NCI-H446 (cell line): ENCODE measurements at places on chromosomes 11 and 22.

- no peak for DNase-seq
Observed at GRCh38 chr11:134797411-134798089, 385.5 kb upstream of the B3GAT1 start.

GRCh38 chr11:93700830-93701229, 39.3 kb downstream of the CEP295 start:
- no peak for DNase-seq

DNA sequence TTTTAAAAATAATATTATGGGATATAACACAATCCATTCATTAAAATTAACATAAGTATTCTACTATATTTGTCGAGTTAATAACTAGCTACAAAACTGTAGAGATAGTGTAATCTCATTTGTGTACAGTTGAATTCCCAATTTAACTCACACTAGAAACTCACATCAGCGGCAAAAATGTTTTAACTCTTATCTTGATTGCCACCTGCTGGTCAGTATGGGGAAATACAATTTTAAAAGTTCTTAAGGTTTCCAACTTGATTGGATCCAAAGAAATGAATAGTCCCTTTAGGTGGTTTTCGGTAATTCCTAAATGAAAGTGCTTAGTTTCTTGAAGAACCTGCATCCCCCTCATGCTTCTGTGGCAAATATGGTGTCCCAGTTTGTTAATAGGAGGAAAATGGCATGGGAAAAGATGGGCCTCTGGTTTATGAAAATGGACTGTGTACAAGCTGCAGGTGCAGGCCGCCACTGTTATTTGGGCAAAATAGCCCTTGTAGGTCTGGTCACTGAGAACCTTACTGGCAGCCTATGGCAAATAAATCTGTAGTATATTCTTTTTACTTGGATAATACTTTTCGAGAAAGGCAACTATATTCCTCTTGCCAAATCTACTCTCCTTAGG, 33.7 kb upstream of the SLC17A6 start:
- peak; percentile 57 for DNase-seq

- DNase-seq = no peak
Observed at GRCh38 chr11:46987183-46987582, 50.6 kb downstream of the CSTPP1 start.

- DNase-seq = no peak
Observed at GRCh38 chr22:35114131-35114980, 48.4 kb downstream of the ISX start.

DNA sequence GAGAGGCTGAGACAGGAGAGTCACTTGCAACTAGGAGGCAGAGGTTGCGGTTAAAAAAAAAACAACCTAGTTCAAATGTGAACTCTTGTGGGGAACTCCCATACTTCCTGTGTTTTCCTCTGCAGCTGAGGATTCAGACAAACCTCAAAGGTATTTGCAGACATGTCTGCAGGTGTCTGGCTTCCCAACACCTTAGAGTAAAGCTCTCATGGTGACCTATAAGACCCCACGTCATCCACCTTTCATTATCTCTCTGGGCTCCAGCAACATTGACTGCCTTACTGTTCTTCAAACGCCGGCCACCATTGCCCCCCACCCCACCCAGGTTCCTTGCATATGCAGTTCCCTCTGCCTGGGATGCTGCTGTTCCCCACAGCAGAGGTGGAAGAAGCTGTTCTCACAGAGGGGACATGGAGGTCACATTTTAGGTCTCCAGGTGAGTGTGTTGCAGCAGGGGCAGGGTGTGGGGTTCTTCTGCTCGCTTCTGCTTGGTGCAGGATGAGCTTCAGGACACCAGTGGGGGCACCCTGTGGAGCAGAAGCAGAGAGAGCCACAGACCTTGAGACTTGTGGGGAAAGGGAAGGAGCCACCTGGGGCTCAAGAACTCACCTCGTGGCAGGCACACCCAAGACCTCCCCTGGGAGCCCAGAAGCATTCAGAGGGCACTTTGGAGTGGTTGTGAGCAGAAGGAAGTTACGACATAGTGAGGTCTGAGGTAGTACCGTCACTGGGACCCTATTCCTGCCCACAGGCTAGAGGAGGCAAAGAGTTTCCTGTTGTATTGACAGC, 203.2 kb downstream of the CSNK2A3 start:
- DNase-seq = no peak

GRCh38 chr11:88618327-88619070, 281.0 kb upstream of the CTSC start:
- DNase-seq = no peak

DNA sequence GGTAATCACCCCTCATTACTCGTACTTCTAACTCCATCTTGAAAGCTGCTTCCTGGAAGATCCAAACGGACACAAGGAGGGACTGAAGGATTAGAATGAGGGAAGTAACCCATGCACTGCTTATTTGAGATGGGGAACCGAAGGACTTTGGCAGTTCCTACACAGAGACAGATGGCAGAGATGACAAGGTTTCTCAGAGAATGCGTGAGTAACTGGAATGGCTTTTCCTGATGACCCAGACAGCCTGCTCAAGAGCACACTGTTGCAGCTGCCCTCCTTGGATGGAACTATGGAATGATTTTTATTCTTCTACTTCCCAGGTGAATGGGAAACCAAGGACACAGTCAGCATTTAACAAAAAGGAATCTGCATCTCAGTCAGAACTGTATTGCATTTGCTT, 7.3 kb downstream of the KCNJ11 start:
- peak; percentile 54 for DNase-seq

DNA sequence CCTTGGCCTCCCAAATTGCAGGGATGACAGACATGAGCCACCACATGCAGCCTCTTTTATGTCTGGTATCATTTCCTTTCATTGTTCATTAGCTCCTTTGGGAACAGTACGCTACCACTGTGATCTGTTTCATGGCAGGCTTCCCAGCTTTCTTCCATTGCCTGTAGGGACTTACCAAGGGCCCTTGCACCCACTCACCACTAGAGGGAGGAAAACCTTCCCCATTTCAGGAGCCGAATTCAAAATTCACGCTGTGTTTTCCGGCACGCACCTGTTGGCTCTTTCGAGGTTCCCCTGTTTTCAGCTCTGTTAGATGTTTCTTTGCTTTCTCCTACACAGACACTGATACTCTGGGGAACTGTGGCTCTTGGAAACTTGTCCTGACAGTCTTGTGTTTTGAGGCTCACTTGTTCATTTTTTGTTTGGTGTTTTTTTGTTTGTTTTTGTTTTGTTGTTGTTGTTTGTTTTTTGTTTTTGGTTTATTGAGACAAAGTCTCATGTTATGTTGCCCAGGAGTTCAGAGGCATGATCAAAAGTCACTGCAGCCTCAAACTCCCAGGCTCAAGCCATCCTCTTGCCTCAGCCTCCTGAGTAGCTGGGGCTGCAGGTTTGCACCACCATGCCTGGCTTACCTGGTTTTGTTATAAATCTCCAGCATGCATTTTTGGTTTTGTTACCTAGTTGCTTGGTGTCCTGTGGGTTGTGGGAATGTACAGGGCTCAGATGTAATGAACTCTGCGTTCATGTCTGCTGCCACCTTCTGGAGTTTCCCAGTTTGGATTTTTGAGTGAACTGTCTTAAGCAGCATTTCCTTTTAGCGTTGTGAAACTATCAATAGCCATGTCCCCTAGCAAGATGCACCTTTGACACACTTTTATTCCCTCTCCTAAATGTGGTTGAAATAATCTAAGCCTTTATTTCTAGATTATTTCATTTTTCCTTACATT, 2.3 kb downstream of the KRTAP5-11 start:
- peak; percentile 26 for DNase-seq

- no peak for DNase-seq
Observed at GRCh38 chr22:36086170-36086490, 57.5 kb upstream of the RBFOX2 start.

DNA sequence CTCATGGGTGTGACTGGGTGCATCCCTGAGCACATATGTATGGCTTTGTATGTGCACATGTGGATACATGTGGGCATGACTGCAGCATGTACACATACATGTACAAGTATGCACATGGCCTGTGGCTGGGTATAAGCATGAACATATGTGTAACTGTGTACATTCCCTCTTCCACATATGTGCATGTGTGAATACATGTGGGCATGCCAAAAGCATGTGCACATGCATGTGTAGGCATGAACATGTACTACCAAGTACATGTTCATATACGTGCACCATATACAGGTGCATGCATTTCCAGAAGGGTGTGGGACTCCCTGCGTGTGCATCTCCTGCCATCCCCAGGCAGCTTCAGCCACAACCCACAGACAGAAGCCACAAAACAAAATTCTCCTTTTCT, 208.2 kb downstream of the MN1 start:
- no peak for DNase-seq

DNA sequence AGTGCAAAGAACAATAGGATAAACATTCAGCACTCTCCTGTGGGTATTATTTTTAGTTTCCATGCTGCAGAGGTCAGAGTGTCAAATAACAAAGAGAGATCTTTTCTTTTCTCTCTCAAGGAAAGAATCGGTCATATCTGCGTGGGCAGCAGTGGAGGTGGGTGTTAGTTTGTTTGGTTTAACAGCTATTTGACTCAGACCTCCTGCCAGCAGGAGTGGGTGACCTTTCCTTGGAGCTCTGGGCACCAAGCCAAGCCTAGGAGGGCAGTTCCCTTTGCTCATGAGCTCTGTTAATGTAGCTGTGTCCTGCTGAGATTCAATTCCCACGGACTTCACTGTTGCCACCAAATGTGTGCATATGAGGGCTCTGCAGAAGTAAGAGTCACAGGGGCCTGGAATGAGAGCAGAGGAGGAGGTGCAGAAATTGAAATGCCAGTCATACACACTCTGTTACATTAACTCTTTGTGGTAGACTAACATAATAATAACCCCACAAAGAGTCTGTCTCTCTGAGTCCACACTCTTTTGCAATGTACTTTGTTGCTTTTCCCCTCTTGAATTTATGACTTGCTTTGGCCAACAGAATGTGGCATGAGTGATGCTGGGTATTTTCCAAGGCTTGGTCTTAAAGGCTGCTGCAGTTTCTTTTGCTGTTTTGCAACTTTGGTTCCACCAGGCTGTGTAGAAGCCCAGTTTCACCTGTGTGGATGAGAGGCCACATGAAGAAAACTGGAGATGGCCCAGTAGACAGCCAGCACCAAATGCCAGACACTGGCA, 76.0 kb upstream of the GRK3 start:
- peak; percentile 12 for DNase-seq

GRCh38 chr11:131925829-131926228, 555.4 kb downstream of the NTM start:
- DNase-seq = no peak

GRCh38 chr11:78350646-78351165, 66.9 kb downstream of the GAB2 start:
- DNase-seq = no peak

GRCh38 chr22:31329453-31330215, 16.5 kb downstream of the PATZ1 start:
- DNase-seq = no peak

DNA sequence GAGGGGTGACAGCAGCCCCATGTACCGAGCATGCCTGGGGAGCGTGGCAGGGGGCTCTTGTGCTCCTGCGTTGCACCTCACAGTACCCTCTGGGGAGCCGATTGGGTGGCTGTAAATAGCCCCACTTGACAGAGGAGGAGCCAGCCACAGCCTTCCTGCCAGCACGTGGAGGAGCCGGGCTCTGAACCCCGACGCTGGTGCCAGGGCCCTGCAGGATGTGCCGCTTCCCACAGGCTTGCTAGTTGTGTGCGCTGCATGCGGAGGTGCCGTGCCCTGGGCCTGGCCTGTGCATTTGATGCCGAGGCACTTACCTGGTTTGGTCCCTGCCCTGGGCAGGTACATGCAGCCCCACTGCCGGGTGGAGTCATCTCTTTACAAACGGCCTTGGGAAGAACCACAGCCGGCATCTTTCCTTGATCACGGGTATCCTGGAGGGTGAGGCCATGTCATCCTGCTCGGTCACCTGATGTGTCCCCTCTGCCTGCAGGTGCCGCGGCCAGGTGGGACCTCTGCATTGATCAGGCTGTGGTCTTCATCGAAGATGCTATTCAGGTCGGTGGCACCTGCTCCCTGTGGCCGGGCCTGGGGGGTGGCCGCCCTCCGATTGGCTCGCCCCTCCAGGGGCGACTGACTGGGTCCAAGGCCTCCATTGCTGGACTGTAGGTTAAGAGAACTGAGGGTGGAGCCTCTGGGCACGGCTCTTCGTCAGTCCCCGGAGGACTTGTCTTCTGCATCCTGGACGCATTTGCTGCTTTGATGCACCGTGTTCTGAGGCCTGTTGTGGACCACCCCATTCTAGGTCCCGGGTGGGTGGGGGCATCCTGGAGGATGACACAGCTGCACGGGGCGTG, 5.0 kb downstream of the TPCN2 start:
- no peak for DNase-seq

DNA sequence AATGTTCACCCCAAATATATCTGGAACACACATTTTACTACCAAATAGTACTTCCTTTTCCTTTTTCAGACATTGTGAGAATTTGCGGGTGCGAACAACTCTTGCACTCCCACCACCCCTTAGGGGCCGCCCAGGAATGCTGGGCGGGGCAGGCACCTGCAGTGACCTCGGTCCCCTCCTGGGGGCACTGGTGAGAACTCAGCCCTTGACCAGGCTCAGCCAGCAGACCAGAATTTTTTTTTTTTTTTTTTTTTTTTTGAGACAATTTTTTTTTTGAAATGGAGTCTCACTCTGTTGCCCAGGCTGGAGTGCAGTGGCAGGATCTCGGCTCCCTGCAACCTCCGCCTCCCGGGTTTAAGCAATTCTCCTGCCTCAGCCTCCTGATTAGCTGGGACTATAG, 75.8 kb downstream of the ARHGAP8 start:
- DNase-seq = no peak

GRCh38 chr22:35977136-35977535, 51.5 kb downstream of the RBFOX2 start:
- no peak for DNase-seq

- no peak for DNase-seq
Observed at GRCh38 chr11:120811731-120812130, 212.2 kb upstream of the TBCEL start.

GRCh38 chr11:86046116-86046515, 22.8 kb downstream of the PICALM start:
- no peak for DNase-seq

DNA sequence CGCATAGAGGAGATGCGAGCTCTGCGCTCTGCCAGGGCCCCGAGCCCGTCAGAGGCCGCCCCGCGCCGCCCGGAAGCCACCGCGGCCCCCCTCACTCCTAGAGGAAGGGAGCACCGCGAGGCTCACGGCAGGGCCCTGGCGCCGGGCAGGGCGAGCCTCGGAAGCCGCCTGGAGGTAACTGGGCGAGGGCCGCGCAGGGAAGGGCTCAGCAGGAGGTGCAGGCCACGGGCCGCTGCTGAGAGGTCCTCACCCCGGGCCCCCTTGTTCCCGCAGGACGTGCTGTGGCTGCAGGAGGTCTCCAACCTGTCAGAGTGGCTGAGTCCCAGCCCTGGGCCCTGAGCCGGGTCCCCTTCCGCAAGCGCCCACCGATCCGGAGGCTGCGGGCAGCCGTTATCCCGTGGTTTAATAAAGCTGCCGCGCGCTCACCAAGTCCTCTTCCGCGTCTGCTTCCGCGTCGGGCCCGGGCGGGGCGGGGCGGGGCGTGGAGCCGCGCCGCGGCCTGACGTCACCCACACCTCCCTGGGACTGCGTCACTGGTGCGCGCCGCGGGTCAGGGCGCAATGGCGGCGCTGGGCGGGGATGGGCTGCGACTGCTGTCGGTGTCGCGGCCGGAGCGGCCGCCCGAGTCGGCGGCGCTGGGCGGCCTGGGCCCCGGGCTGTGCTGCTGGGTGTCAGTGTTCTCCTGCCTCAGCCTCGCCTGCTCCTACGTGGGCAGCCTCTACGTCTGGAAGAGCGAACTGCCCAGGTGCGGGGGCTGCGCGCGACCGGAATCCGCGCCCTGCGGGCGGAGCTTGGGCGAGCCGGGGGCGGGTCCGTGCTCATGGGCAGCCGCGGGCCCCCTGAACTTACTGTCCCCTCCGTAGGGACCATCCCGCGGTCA, at the start of gene RCE1:
Gene RCE1, plus strand, starts transcription at position 546 of the 880 bp plus-strand sequence. Its CDS starts 15 bp downstream, at position 561.
- DNase-seq = peak; percentile 62
